ENCODE measurements at places on chromosomes 3 and 15.

DNA sequence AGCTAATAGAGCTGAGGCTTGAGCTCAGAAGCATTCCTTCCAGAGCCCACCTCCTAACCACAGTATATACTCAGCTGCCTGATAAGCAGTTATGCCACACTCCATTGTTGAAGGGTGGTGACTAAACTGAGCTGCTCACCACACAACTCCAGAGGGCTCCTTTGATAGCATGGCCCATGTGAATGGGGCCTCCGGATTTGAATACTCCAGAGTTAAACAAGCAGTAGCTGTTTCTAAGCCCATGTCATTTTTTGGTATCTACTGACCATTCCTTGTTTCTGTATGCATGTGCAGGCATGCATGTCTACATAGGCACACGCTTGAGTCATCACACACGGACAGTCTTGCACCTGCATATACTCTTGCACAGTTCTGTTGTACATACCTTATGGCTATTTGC, 28.9 kb downstream of the IGSF10 start:
- DNase-seq: no peak

GRCh38 chr3:9760779-9761505, 8.8 kb downstream of the CAMK1 start:
- DNase-seq: no peak

DNA sequence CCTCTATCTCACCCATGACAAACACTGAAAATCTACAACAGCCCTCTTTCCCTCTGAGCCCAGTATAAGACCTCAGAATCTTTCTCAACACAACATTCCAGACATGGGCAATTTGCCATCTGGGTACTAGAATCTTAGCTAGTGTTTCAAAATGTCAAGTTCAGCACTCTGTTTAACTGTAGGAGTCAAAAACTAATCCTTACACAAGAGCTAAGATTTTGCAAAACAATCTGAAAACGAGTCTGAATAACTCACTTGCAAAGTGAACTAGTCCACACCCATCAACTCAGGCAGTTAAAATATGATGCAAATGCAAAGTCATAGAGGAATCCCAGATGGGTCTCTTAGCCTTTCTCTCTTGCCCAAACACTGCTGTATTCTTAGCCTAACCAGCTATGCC, 67.8 kb downstream of the GPR176 start:
- no peak for DNase-seq

DNA sequence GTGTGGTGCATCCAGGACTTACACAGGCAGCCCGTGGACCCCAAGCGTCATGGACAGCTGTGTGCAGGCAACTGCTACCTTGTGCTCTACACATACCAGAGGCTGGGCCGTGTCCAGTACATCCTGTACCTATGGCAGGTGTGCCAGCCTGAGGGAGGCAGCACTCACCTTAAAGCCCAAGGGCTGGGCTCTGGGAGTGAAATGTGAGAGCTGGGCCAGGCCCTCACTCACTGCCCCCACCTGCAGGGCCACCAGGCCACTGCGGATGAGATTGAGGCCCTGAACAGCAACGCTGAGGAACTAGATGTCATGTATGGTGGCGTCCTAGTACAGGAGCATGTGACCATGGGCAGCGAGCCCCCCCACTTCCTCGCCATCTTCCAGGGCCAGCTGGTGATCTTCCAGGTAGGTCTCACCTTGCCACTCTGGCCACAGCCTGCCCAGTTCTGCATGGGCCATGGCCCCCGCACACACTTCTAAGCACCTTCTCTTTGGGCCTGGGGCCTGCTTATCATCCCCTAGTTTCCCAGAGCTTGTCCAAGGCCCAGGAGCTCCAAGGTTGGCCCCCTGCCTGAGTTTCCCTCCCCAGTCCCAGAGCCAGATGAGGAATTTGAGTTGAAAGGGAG, 11.0 kb downstream of the VILL start:
- no peak for DNase-seq

DNA sequence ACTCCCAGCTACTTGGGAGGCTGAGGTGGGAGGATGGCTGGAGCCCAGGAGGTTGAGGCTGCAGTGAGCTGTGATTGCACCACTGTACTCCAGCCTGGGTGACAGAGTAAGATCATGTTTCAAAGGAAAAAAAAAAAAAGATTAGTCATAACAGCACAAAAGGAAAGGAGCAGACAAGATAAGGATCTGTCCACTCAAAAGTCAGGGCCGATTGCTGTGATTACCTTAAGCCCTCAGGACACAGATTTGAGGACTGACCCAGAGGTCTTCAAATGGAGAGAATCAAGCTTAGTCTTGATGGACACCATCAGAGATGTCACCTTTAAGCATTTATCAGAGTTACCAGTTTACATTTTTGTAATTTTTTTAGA, 23.9 kb upstream of the HEG1 start:
- DNase-seq: no peak

DNA sequence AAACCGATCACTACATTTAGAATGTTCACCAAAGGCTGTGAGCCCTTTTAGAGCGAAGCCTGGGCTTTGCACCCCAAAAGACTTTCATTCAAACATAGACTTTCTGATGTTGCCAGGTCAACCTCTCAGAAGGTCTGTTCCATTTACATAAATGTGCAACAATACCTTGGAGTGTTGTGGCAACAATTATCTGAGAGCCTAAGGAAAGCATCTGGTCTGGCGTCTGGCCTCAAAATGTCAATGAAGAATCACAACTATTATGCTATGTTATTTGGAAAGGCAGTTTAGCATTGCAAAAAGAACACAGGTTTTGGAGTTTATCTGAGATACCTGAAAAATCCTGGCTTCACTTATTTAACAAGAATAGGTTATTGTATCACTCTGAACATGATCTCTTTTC, 50.0 kb downstream of the POLR2M start:
- no peak for DNase-seq

- DNase-seq: no peak
These were observed 66.1 kb downstream of the NOX5 start for GRCh38 chr15:69080295-69081248.

- no peak for DNase-seq
These were observed 218.8 kb upstream of the STRIT1 start for GRCh38 chr3:155512175-155512866.

DNA sequence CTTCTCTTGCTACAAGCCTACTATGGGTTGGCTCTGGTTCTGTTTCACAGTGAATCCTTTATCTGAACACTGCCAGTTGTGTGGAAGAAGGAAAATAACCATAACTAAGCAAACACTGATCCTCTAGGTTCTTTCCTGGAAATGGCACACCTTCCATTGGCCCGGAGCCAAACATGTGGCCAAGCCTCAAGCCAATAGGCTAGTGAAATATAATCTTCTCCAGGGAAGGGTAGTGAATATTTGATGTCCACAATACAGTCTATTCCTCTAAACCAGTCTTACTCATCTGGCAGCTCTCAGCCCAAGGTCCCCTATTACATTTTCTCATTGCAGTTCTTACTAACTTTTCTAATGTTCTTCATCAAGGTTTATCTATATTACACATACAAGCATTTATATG, 921.3 kb downstream of the TUSC7 start:
- DNase-seq: no peak

- DNase-seq: no peak
These were observed 3.1 kb downstream of the RARB start for GRCh38 chr3:25430935-25431770.

GRCh38 chr3:25468866-25469319, 40.8 kb downstream of the RARB start:
- DNase-seq: no peak

DNA sequence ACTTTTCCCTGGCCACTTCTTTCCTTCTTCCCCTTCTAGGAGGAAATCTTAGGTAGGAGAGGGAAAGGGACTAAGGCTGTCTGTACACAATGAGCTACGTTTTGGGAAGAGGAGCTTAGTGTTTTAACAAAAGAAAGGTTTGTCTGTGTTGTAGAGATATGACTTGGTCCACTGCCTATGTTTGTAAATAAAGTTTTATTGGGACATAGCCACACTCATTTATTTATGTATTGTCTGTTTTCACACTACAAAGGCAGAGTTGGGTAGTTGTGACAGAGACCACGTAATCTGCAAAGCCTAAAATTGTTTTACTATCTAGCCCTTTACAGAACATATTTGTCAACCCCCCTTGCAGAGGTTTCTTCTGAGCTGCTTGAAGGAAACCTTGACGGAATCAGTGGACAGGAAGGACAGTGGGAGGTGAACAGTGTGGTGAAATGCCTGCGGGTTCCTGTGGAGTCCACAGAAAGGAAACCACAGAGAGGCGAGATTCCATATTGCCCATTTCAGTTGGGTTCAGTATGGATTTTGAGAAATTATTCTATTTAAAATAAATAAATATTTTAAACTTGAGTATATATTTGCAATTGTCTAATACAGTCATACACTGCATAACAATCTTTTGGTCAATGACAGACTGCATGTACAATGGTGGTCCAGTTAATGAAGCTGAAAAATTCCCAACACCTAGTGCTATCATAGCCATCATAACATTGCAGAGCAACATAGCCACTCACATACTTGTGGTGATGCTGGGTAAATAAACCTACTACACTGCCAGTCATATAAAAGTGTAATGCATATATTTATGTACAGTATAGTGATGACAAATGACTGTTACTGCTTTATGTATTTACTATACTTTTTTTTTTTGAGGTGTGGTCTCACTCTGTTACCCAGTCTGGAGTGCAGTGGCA, 157.9 kb upstream of the NUDT16 start:
- DNase-seq: no peak

GRCh38 chr3:69443457-69443920, 57.6 kb upstream of the FRMD4B start:
- DNase-seq: no peak

DNA sequence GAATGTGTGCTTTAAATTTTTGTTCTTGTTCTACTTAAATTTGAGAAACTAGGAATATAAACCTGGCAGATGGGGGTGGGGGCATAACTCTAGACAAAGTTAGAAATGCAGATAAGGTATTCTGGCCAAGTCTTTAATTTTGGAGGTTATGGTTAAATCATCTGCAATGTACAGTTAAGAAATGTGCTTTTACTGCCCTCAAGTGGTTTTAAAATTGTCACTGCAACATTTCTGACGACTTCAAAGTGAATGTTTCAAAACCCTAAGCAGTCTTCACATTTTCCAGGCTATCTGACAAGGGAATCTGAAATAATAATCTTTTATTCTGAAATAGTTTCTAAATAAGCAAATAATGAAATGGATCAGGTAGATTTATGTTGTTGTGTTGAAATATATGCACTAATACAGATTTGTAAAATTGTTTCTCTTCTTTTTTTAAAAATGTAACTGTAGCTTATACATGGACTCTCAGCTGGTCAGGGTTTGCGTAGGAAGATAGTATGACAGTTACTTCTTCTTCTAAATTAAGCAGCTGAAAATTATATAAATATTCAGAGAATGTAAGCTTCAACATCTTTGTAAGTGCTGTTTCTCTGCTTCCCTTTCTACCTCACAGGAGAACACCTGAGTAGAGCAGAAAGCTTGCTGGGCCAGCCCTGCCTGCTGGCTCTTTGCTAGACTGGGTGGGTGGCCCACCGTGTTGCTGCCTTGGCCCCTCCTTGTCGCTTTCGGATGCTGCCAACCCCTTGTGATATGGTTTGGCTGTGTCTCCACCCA, 45.0 kb downstream of the SUCNR1 start:
- no peak for DNase-seq

- DNase-seq: no peak
These were observed 875 bp upstream of the NT5DC2 start for GRCh38 chr3:52534281-52535183.

GRCh38 chr3:156513619-156514018, 41.3 kb downstream of the SSR3 start:
- no peak for DNase-seq

DNA sequence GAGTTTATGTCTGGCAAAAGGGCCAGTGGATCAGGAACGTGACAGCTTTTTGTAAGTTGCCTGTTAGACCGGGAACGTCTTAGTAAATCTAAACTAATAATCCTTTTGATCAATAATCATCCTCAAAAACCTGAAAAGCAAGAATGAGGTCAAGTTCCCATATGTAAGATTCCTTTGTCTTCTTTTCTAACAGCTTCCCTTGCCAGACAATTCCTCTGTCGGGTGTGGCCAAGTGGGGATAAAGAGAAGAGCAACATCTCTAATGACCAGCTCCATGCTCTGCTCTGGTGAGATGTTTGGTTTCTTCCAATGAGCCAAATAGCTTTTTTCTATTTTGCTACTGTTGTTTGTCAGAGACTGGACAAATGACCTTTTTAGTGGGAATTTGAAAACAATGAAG, 19.8 kb downstream of the FANCD2OS start:
- no peak for DNase-seq

GRCh38 chr3:44883999-44884431, 9.6 kb downstream of the TGM4 start:
- DNase-seq: no peak

- no peak for DNase-seq
These were observed 187.3 kb upstream of the CFAP20DC start for GRCh38 chr3:59237121-59237520.

DNA sequence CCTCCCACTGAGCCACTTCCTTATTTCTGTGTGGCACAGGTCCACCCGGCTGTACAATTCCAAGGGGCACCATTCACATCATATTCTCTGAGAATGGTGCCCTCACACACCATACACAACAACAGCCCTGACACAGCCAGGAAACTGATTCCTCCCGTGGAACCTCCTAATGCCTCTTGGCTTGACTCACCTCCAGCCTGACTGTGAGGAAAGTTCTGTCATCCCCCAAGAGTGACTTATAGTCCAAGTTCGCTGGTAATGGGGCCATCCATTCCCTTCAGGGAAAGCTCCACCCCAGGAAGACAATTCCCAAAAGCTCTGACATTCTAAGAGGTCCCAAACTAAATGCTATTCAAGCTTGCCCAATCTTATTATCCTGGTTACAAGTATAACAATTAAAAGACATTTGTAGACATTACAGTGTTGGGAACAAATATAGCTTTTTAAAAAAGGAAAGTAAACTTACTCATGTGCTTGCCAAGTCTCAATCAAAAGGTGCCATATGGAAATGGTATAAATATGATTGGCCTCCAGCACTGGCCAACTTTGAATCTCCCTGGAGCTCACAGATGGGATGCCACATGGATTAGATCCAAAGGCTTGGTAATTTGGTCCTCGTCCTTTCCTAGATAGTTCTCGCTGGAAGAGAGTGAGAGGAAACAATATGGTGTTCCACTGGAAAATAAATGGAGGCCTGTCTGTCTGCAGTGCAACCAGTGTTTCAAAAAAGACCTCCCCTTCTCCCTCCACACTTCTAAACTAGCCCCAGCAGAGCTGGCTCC, 56.3 kb upstream of the PSMD6 start:
- DNase-seq: no peak

GRCh38 chr15:93803421-93804152, 427.8 kb upstream of the MCTP2 start:
- DNase-seq: no peak

DNA sequence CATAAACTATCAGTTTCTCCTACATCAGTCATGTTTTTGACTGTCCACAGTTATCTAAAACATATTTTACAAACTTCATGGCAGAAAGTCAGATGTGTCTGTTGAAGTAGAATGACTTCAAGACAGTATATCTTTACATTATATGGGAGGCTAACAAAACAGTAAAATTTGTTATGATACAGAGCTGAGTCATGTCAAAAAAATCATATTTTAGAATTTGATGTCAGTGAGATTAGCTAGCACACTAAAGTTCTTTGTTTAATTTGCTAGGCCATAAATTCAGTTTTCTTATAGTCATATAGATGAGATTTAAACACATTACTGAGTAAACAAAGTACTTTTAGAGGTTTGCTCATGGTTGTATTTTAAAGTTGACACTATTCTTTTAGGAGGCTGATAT, 80.3 kb upstream of the IGSF10 start:
- DNase-seq: no peak

- no peak for DNase-seq
These were observed 234.8 kb downstream of the CHST2 start for GRCh38 chr3:143354342-143354741.

- DNase-seq: no peak
These were observed 34.5 kb downstream of the SLCO2A1 start for GRCh38 chr3:133995264-133995663.

Measured in naive thymus-derived CD8-positive, alpha-beta T cell (primary cell).